Anterior cingulate cortex (tissue), 58 donors: ENCODE measurements at places on chromosomes 3 and 15.

DNA sequence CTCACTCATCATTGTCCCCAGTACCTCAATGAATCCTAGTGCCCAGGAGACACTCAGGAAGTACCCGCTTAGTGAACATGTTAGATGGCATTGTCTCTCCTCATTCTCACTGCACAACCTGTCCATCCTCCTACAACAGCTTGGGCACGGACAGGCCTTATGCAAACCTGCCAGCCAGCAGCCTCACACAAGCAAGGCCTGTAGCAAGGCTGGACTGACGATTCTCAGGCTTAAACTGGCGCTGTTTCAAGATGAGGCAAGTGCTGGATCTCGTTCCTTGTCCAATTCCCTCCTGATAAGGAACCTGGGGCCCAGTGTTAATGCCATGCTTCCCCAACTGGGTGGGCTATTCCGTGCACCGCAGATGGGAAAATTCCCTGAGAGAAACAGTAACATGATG, 59.0 kb downstream of the CDCP1 start:
- DNase-seq = no peak

- DNase-seq = no peak
These were observed 140.5 kb downstream of the TLE3 start for GRCh38 chr15:69957175-69957574.

DNA sequence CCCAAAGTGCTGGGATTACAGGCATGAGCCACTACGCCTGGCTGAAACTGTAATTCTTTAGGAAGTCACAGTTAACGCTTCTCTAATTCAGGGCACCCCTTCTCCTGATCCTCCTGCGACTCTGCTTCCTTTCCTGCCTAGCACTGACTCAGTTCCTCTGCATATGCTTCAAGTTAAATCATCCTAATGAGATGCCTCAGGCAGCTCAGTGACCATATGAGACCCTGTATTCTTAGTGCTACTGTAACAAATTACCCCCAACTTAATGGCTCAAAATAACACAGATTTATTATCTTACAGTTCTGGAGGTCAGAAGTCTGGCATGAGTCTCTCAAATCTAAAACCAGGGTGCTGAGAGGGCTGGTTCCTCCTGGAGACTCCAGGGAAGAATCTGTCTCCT, 271.8 kb upstream of the LYSMD4 start:
- DNase-seq = no peak

DNA sequence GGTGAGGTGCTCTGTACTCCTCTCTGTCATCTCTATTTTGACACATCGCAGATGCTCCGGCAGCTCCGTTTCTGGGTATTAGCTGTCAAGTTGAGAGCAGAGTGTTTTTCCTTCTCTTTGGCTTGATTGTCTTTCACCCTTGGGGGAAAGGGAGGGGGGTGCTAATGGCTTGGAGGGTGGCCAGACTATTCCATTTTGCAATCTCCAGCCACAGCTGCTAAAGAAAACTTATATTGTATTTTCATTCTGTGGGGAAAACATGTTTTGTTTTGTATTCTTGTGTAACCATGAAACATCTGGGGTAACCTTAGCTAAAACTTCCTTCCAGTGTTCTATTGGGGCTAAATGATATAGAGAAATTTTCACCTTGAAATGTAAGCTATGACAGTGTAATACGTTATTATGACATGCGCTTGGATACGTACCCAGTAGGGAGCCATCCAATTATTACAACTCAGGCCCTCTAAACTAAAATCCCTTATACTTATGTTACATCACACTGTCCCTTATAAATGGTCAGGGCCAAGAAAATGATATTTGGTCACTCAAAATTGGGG, 14.0 kb upstream of the LARP6 start:
- DNase-seq = no peak

DNA sequence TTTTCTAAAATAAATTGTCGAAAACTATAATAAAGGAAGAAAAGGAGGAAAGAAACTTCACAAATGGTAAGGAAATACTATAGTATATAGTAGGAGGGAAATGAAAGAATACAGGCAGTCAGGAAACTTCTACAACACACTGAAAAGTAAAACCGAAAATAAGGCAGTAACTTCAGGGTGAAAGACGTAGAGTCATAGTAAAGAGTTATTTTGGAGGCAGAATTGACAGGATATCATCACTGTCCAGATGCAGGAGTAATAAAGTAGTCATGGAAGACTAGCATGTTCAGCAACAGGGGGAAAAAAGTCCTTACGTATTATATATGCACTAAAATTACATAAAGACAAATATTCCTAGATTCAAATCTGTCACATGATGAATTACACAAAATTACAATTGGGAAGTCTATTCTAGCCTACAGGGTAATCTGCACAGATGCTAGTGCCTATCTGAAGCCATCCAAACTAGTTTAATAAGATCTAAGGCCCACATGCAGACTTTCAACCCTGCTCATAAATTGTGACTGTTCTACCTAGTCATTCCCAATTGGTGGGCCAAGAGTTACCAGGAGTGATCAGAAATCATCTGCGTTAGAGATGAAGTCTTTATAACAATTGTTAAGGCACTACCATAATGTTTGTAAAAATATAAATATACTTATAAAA, 14.0 kb downstream of the VPS13C start:
- no peak for DNase-seq

DNA sequence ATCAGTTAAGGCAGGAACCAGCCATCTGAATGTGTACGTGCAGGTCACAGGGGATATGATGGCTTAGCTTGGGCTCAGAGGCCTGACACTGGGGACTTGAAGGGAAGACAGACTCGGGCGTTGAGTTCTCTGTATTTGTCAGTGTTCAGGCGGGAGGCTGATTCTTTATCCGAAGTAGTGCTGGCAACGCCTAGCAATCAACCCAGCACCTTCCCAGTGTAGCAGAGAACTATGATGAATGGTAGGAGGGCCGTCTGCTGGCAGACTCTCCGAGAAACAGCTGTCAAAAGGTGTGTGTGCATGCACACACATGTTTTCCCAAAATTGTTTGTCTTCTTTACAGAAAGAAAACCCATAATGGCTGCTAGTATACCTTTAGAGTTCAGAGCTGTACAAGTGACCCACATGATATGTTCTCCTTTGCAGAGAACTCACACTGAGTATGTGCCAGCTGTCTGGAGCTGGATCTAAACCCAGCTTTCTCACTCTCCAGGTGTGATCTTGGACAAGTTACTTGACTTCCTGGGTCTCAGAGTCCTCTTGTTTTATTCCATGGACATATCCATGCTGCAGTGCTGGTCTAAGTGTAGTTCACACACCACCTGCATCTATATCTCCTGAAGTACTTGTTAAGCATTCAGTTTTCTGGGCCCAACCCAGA, 74.5 kb upstream of the LARS2 start:
- no peak for DNase-seq

- no peak for DNase-seq
These were observed 168.1 kb upstream of the CD96 start for GRCh38 chr3:111373861-111374260.

DNA sequence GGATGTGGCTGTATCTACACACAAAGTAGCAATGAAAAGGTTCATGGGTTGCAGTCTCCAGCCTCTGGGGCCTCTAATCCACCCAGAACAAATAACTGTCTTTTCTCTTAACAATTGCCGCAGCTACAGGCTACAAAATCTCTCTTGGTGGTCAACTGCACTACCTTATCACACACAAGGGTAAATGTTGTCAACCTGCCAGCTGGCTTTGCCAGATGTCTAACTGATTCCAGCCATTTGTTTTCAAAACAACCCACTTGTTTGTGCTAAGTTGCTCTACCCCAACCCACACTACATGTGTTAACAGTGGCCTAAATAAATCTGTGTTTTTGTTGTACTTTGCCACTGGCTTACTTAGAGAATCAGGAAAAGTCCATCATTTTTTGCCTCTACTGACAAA, 447.3 kb downstream of the TAFA4 start:
- DNase-seq = no peak

- no peak for DNase-seq
These were observed 302.6 kb upstream of the TBL1XR1 start for GRCh38 chr3:177499779-177500423.

DNA sequence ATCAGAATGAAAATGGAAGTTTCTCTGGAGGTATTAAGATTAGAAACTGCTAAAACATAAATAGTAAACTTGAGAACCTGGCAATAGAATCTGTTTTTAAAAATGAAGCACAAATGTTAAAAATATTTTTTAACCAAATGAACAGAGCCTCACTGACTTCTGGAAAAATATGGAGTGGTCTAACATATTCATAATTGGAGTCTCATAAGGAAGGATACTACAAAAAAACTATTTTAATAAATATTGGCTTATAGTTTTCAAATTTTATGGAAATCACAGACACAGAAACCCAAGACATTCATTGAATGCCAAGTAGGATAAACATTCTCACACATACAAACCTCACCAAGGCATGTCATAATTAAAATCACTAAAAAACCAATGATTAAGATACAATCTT, 23.6 kb upstream of the TASOR start:
- no peak for DNase-seq

DNA sequence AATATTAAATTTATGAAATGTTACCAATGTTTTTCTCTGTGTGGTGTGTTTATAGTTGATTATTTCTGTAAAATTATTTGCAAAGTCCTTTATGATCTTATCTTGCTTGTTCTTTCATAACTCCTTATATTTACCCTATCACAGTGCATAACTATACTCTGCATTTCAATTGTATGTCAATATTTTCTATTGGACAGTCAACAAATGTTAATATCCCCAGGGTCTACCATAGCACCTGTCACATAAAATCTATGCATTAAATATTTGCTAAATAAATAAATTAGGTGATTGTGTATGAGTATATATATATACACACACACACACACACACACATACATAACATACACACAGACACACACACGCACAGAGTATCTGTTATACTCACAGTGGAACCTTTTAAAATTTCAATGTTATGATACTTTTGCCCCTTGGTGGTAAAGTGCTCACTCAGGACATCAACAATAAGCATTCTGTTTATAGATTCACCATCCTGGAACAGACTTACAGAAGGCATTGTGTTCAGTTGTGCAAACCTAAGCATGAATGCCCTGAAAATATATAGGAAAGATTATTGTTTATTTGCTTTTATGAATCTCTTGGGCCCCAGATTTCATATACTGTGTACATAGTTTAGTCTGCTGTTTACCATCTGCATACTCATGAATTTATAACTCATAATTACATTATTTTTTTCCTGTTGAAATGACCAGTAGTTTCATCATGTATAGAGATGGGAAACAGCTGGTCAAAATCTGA, 443.7 kb downstream of the EPHA6 start:
- DNase-seq = no peak

DNA sequence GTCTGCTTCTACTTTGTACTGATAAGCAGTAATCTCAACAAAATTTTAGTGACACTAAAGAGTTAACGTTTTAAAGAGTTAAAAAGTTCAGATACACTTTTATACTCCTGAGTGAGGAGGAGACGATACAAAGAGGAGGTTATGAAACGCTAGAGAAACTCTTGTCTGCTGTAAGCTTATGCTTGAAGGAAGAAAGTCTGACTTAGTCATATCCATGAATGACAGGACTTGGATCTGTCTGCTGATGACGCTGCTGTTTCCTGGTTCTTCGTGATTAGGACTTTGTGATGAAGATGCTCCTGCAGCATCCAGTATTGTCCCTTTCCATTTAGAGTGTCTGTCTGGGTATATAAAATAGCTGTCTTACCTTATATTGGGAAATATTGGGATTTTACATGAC, 15.8 kb downstream of the TCF12 start:
- no peak for DNase-seq

- no peak for DNase-seq
These were observed 237.5 kb upstream of the IL12A start for GRCh38 chr3:159751146-159751545.

DNA sequence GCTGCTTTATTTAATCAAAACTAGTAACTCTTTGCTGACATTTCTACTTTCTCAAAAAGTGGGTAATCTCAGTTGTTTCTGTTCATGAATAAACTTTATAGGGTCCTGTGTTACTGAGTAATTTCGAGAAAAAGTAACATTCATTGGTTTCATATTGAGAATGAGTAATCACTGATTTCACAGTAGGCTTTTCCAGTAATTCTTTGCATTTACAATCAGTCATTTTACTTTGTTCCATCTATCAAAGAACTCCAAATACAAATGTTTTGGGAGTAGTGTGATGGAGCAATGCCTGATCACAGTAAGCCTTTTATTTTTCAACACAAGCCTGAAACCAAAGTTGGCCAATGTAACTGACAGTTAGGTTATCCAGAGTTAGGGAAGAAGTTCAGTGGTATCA, 353.6 kb downstream of the ULK4 start:
- no peak for DNase-seq

- no peak for DNase-seq
These were observed 636 bp downstream of the TBC1D21 start for GRCh38 chr15:73873889-73874511.

GRCh38 chr3:62365391-62366125, 7.8 kb downstream of the FEZF2 start:
- DNase-seq = no peak

DNA sequence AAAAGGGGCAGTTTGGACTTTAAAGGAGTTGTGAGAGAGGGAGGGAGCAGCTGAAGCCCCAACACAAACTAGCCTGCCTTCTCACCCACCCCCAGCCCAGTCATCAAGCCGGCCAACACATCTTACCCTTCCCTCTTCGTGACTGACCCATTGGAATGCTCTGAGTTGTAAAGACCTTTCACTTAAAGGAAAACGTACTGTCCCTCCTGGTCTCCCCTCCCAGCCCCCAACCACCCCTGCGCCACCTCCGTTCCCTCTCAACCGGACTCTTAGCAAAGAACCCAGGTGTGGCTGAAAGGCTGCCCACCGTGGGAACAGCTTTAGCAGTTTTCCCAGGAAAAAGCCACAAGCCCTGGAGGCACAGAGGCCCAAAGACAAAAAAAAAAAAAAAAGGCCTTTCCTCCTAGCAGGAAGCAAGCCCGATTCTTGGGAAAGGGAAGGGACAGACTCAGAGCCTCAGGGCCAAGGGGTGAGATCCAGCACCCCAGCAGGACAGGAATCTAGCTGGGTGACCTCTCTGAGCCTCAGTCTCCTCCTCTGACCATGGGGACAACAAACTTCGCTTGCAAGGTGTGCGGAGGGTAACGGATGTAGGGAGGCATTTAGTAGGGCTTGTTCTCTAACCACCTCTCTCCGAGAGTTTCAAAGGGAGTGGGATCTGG, 2.4 kb downstream of the CYP11A1 start:
- no peak for DNase-seq

- DNase-seq = no peak
These were observed 68.9 kb downstream of the SMAD3 start for GRCh38 chr15:67134067-67134838.

DNA sequence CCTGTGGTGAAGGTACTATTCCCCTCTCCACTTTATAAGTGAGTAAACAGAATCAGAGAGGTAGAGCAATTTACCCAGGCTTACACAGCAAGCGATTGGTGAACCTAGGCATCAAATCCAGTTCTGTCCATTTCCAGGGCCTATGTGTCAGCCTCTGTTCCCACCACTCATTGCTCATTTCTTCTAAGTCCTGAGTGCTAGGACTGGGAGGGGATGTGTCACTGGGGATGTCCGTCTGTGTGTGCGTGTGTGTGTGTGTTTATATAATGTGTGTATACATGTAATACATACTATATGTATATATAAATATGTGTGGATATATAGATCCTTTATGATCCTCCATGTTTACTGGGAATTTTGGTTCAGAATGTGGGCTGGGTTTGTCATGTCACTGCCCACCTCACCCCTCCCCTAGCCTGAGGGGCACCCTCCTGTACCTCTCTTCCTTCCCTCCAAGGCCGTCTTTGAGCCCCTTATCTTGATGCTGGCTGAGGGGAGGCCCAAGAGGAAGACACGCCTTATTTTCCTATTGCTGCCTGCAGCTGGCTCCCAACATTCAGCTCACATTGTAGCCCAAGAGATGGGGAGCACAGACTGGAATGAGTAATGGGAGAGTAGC, 2.1 kb downstream of the TMEM43 start:
- DNase-seq = no peak

- no peak for DNase-seq
These were observed 688.7 kb downstream of the MECOM start for GRCh38 chr3:168974617-168975403.
